Sigmoid colon (tissue), 7 donors: ENCODE measurements at places on chromosomes 7 and 10. TPM values are rescaled to one million over a fixed set of nuclear protein-coding genes. Genes with fewer than 3 reads are reported as not detected.

Gene ASB15
- total RNA-seq: not detected

Gene ANK3
- total RNA-seq: 76.3 TPM

Gene PLOD3
- total RNA-seq: 36.6 TPM

Gene CDCA7L
- 55.9 TPM for total RNA-seq

Gene CALML3
- not detected for total RNA-seq

Gene IL6
- 12.0 TPM for total RNA-seq
